Activated CD4-positive, alpha-beta T cell treated with anti-CD3 and anti-CD28 coated beads, Interleukin-2, amount 10 ng/mL, durations not matched to agents 24 days and 14 days (primary cell): ENCODE measurements at places on chromosomes 1 and 21. TPM values are rescaled to one million over a fixed set of nuclear protein-coding genes. Genes with fewer than 3 reads are reported as not detected.

The ARHGEF16 gene
- total RNA-seq, result not detected in 2 replicates

DNA sequence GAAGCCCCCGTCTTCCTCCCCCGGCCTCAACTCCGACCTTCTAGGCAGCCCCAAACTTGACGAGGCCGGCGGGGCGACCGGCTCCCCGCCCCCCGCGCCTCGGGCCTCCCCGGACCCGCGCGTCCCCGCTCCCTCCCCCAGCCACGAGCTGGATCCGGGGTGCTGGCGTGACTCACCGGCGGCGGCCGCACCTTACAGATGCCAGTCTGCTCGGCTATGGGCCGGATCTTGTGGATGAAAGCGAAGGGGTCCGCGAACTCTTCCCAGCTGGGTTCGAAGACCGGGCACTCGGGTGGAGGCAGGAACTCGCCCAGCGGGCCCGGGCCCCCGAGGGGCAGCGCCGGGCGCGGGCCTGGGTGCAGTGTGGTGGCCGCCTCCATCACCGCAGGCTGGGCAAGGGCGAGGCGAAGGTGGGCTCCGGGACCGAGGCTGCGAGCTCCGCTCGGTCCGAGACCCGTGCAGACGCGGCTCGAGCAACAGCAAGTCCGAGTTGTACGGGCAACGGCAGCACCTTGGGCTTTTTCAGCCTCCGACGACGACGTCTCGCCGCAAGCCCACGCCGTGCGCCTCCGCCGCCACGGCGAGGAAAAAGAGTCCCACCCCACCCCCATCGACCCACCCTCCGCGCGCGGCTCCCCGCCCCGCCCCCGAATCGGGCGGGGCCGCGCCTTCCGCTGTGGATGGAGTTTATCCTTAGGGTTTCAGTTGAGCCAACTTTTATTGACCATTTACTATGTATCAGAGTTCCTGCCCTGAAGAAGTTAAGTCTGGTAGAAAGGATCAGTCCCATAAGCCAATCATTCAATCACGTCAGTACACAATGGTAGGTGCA, at the start of gene KDM5B:
Gene KDM5B (minus strand): TSS at position 496 of the 832 bp plus-strand sequence. CDS start 116 bp downstream, at position 380.
- H3K27ac ChIP-seq, result peak within 1 kb of the TSS; percentile 86
- peak within 1 kb of the TSS; percentile 85 for H3K4me3 ChIP-seq
- peak; percentile 89 for DNase-seq
- peaks cover 11% of the 10 kb centered on the region for H3K27me3 ChIP-seq
- peaks cover 7% of the 10 kb centered on the region for H3K36me3 ChIP-seq
- peaks cover 47% of the 10 kb centered on the region for H3K4me1 ChIP-seq

DNA sequence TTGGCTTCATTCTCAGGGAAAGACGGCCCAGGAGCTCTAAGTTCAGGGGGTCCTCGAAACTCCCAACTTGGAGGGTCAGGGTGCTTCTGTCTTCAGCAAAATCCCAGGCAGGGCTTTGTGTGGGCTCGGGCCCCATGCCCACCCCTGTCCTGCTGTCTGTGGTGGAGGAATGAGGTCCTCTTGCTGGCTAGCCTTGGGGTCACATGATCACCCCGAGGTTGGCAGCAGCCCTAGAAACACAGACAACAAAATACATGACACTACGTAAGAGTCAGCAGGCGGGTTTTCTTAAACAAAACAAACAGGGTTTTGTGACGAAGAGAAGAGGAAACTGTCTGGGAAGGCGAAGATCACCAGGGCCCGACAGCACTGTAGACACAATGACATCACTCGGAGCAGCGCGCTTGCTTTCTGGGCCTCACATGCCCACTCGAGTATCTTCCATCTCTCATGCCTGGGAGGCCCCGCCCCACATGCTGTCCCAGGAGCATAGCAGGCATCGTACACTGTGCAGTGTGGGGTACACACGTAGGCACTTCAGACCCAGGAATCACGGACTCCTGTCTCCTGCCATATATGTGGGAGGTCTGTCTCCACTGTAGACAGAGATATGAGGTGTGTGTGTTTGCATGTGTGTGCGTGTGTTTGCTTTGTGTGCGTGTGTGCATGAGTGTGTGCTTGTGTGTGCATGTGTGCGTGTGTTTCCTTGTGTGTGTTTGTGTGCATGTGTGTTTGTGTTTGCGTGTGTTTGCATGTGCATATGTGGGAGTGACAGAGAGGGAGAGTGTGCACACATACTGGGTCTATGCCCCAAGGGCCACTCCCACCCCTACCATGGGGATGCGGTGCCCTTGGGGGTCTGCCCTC, 94.7 kb downstream of the SIK1 start:
- H3K4me3 ChIP-seq, result no peak overlapping the region
- H3K4me1 ChIP-seq, result peaks cover under 1% of the 10 kb centered on the region
- no peak for DNase-seq
- H3K36me3 ChIP-seq, result no peaks in the 10 kb centered on the region
- peaks cover 3% of the 10 kb centered on the region for H3K27me3 ChIP-seq
- no peak overlapping the region for H3K27ac ChIP-seq

- H3K27ac ChIP-seq, result no peak overlapping the region
- peaks cover 3% of the 10 kb centered on the region for H3K27me3 ChIP-seq
- H3K4me3 ChIP-seq, result no peak overlapping the region
- H3K4me1 ChIP-seq, result no peaks in the 10 kb centered on the region
- H3K36me3 ChIP-seq, result no peaks in the 10 kb centered on the region
Observed at GRCh38 chr1:31657020-31657804, 12.5 kb upstream of the PEF1 start.

The PRDM16 gene
- total RNA-seq, result not detected in 2 replicates

The OR2L8 gene
- total RNA-seq, result not detected in 2 replicates

The GCSAML gene
- total RNA-seq, result 0.12 and 0.14 TPM in 2 replicates

- no peak overlapping the region for H3K27ac ChIP-seq
- no peak for DNase-seq
- H3K4me3 ChIP-seq, result no peak overlapping the region
- no peaks in the 10 kb centered on the region for H3K27me3 ChIP-seq
Observed at GRCh38 chr1:185450917-185451316, 133.9 kb upstream of the IVNS1ABP start.

DNA sequence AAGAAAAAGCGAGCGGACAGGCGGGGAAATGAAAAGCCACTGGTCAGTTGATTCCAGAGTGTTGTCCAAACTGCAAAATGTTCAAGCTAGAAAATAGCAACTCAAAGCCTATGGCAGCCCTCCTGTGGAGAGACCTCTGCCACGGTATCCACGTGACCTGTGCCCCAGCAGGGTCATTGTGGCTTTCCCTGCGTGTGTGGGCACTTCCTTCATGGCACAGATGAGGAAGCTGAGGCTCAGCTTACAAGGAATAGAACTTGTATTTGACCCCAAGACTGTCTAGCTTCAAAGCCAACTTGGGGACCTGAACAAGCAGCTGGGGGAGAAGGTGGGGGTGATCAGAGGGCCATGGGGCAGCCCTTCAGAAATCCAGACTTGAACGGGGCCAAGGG, 15.6 kb upstream of the PLEKHG5 start:
- no peaks in the 10 kb centered on the region for H3K27me3 ChIP-seq
- H3K27ac ChIP-seq, result no peak overlapping the region
- DNase-seq, result no peak
- H3K36me3 ChIP-seq, result no peaks in the 10 kb centered on the region
- H3K4me3 ChIP-seq, result no peak overlapping the region
- H3K4me1 ChIP-seq, result no peaks in the 10 kb centered on the region

The MFN2 gene
- 84.6 and 88.7 TPM in 2 replicates for total RNA-seq

The MARK1 gene
- total RNA-seq, result not detected in 2 replicates

DNA sequence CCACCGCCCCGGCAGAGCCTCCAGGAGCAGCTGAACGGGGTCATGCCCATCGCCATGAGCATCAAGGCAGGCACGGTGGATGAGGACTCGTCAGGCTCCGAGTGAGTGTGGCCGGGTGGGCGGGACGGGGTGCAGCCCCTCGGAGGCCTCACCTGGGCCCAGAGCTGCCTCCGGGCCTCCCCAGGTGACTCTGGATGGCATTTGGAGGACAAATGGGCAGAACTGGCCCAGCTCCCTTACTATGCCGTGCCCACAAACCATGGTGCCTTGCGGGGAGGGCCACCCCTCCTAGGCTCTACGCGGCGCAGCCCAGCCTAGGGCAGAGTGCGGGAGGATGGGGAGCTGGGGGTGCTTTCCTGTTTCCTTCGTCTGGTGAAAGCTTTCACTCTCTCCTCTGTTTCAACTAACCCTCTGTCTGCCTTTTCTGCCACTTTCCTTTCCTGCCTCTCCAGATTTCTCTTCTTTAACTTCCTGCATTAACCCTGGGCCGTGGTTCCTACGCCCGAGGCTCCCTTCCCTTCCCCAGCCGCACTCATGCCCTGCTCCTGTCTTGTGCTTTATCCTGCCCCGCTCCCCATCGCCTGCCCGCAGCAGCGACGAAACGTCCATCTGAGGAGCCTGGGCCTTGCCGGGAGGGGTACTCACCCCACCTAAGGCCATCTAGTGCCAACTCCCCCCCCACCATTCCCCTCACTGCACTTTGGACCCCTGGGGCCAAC, 9.2 kb downstream of the PSRC1 start:
- no peak for DNase-seq
- peaks cover 7% of the 10 kb centered on the region for H3K4me1 ChIP-seq
- no peak overlapping the region for H3K27ac ChIP-seq
- peaks cover 2% of the 10 kb centered on the region for H3K36me3 ChIP-seq

The CLCA1 gene
- total RNA-seq, result not detected in 2 replicates

DNA sequence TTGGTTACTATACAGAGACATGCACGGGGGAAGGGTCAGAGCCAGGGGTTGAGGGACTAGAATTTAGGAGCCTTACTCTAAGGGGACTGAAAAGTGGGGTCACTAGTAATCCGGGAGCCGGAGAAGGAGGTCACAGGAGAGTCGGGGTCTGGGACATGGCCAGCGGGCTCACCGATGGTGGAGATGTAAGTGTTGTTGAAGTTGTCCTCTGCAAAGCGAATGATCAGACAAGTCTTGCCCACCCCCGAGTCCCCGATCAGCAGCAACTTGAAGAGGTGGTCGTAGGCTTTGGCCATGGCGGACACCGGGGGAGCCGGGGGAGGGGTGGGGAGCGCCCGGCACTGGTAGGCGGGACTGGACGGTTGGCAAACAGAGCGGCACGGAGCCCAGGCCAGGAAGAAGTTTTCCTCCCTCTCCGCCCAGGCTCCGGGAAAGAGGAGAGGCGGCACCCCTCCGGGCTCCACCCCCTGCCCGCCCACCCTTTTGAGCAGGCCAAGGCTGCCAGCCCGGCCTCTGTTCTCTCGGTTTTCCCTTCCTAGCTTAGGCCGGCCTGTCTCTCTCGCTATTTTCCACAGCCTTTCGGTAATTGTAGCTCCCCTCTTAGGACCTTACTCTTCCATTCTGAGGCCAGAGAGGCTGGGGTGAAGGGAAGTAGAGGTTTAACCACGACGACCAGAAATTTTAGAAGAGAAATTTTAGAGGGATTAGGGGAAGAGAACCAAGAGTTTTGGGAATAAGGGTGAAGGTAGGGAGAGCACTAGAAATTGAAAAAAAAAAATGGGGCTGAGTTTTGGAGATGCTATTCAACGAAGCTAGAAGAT, at the start of gene RAB13:
Gene RAB13 (minus strand): TSS at position 399 of the 821 bp plus-strand sequence. CDS start 103 bp downstream, at position 296.
- peak within 1 kb of the TSS; percentile 91 for H3K27ac ChIP-seq
- no peaks in the 10 kb centered on the region for H3K27me3 ChIP-seq
- peaks cover 31% of the 10 kb centered on the region for H3K4me1 ChIP-seq
- H3K36me3 ChIP-seq, result peaks cover 7% of the 10 kb centered on the region

The FMO1 gene
- not detected in 2 replicates for total RNA-seq

GRCh38 chr1:214727274-214727673, 124.3 kb downstream of the CENPF start:
- no peaks in the 10 kb centered on the region for H3K36me3 ChIP-seq
- no peak overlapping the region for H3K4me3 ChIP-seq
- no peaks in the 10 kb centered on the region for H3K27me3 ChIP-seq
- no peaks in the 10 kb centered on the region for H3K4me1 ChIP-seq
- DNase-seq, result no peak

- peaks cover 7% of the 10 kb centered on the region for H3K27me3 ChIP-seq
- H3K27ac ChIP-seq, result no peak overlapping the region
- H3K36me3 ChIP-seq, result no peaks in the 10 kb centered on the region
Observed at GRCh38 chr1:29470788-29471119, 234.4 kb downstream of the PTPRU start.

DNA sequence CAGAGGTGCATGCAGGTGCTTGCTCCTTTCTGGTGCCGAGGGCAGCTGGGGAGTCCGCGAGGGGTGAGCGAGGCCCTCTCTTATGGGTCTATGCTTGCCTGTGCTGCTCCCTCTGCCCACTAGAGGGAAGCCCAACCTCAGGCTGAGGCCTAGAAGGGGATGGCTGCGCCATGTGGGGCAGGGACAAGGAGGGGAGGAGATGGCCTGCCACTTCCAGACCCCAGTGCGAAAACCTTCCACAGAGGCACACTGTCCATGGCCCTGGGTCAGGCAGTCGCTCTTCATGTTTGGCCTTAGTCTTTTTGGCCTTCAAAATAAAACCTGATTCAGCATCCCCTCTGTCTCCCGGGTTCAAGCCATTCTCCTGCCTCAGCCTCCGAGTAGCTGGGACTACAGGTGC, 14.0 kb downstream of the RHBG start:
- peaks cover 4% of the 10 kb centered on the region for H3K4me1 ChIP-seq
- peaks cover 19% of the 10 kb centered on the region for H3K27me3 ChIP-seq
- no peak overlapping the region for H3K4me3 ChIP-seq

The FCGR3A gene
- not detected in 2 replicates for total RNA-seq

DNA sequence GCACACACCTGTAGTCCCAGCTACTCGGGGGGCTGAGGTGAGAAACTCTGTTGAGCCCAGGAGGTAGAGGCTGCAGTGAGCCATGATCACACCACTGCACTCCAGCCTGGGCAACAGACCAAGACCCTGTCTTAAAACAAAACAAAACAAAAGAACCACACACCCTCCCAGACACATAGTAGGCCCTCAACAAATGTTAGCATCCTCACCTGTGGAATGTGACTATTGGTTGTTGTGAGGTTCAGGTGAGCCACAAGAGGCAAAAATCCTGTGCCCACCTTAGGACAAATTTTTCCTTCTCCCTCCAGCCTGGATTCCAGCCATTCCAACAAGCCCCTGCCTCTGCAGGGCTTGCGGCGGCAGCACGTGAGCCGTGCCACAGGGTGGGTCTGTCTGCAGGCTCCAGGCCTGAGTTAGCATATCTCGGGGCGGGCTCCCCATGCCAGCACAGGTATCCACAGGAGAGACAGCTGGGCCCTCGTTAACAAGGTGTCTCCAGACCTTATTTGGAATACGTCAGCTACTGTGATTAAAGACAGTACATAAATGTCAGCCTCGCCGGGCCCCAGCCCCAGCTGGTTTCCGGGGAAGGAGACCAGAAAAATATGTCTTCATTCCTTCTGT, 17.4 kb downstream of the C1QB start:
- H3K27me3 ChIP-seq, result peaks cover 26% of the 10 kb centered on the region
- H3K27ac ChIP-seq, result no peak overlapping the region
- no peaks in the 10 kb centered on the region for H3K4me1 ChIP-seq

DNA sequence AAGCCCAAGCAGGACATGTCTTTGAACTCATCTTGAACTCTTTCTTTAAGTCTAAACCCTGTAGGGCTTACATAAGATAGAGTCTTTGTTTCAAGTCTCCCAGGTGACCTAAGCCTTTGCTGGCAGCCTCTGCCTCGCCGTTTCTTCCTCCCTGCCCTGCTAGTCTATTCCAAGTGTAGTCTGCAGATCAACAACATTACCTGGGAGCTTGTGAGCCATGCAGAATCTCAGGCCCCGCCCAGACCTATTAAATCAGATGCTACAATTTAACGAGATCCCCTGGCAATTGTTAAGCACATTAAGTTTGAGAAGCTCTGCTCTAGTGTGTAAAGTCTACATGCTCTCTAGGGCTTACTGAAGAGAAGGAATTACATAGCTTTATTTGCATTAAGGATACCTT, 271.6 kb downstream of the PBX1 start:
- no peak overlapping the region for H3K27ac ChIP-seq
- no peaks in the 10 kb centered on the region for H3K36me3 ChIP-seq
- H3K4me3 ChIP-seq, result no peak overlapping the region
- H3K4me1 ChIP-seq, result no peaks in the 10 kb centered on the region
